Globus pallidus (tissue), 1 donor: ENCODE measurements at places on chromosomes 2 and 18.

- DNase-seq, result no peak
Measured at GRCh38 chr2:6068429-6068828, 376.2 kb downstream of the SOX11 start.

DNA sequence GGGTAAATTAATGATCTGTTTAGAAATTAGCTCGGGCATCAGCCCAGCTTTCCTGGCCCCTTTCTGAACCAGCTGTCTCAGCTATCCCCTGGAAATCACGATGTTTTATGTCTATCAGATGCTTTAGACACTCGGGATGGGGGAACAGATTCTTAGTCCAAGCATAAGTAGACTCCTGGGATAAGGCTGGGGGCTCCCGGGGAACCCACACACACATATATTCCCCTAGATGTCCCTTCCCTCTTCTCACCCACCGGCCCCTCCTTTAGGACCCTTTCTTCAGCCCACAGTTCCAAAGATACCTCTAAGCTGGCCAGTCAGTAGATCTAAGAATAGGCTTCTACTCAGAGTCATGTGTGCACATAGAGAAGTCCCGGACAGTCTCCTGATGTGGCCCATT is 151.5 kb upstream of the COPS8 start:
- DNase-seq, result no peak

- DNase-seq, result no peak
Measured at GRCh38 chr2:162116352-162116751, 35.7 kb downstream of the GCG start.

DNA sequence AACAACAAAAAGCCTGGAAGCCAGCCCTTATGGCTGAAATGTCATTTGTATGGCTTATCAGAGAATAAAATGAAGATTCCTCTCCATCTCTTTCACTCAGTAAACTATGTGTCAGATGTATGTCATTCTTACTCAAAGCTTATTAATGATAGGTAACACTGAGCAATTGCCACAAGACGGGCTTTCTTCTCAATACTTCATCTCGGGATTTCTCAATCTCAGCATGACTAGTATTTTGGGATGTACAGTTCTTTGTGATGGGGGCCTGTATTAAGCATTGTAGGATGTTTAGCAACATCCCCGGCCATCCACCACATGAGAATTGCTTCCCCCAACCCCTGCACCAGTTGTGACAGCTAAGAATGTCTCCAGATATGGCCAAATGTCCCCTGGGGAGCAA is 80.2 kb downstream of the MREG start:
- no peak for DNase-seq

GRCh38 chr2:109230941-109231420 is 102.0 kb downstream of the SH3RF3 start:
- no peak for DNase-seq

GRCh38 chr2:11723061-11723371 is 23.4 kb upstream of the LPIN1 start:
- DNase-seq, result no peak

DNA sequence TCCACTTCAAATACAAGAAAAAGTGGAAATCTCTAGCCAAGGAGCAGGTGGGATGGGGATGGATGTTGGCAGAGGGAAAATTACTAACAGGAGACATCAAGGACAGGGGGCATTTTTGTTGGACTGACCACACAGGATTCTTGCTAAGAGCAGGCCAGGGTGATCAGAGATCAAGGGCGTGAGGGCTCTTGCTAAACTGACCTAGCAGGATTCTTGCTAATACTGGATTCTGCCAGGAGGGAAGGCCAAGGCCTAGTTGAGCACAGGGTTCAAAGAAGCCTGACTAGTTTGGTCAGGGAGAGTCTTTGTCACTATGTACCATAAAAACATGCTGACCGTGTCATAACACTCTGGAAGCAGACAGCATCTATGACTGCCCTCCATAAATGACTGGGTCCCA is 442.7 kb downstream of the PID1 start:
- no peak for DNase-seq

DNA sequence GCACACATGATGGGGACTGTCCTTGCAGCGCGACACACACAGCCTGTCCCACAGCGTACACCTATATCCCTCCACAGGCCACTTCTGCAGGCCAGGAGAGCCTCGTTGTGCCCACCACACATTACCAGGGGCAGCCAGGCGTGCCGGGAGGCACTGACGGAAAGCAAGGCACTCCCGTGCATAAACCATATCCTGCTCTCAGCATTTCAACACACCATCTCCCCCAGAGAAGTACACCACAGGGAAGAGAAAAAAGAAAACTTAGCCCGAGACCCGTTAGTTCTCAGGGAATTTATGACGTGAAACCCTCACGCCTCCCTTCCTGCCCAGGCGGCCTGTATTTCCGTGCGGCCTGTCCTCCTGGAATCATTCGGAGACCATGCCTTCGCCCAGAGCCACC is 24.6 kb upstream of the SALL3 start:
- no peak for DNase-seq
